Right lung (tissue), 10 donors: ENCODE measurements at places on chromosomes 4 and X. TPM values are rescaled to one million over a fixed set of nuclear protein-coding genes. Genes with fewer than 3 reads are reported as not detected.

The UGT2B17 gene
- 0.75 TPM for polyA plus RNA-seq

The CT45A3 gene
- 16.7 TPM for polyA plus RNA-seq

The PLXNB3 gene
- polyA plus RNA-seq, result 4.1 TPM

DNA sequence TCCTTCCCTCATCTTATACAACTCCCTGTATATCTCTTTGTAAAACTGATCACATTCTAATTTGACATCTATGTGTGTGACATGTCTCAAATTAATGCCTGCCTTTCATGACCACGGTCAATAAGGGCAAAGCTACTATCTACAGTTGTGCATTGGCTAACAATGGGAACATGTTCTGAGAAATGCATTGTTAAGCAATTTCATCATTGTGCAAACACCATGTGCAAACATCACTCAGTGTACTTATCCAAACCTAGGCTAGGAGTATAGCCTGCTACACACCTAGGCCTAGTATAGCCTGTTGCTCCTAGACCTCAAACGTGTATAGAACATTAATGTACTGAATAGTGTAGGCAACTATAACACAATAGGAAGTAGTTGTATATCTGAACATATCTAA, 95.0 kb downstream of the BANK1 start:
- no peak for DNase-seq

DNA sequence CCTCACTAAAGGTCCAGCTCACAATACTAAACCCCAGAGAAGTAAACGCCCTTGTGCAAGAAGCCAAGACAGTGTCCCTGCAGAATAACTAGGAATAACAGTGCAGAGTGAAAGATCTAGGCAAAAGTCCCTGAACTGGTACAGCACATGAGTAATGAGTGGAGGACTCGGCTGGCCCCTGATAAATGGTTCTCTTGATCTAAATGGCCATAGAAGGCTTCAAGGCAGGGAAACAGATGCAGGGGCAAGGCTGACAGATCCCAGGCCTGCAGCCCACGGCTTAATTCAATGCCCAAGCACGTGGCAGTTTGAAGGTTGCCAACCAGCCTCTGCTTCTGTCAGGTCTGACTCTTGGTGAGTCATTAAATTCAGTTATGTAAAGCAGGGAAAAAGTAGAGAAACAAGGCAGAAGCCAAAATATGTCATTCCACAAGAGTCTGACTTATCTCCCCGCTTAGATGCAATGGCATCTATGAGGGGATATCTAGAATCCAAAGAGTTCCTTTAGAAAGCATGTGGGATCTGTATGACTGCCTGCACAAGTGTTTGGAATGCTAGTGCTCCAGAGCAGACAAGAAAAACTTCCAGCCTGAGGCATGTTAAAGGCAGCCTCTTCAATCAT, 121.3 kb downstream of the PRDM5 start:
- DNase-seq, result no peak
